ENCODE measurements at places on chromosomes 2 and 18.

- H3K27me3 ChIP-seq, result no peaks in the 10 kb centered on the region
- no peak for DNase-seq
- H3K36me3 ChIP-seq, result no peaks in the 10 kb centered on the region
Observed at GRCh38 chr2:203623661-203624060, 82.8 kb upstream of the CD28 start.

DNA sequence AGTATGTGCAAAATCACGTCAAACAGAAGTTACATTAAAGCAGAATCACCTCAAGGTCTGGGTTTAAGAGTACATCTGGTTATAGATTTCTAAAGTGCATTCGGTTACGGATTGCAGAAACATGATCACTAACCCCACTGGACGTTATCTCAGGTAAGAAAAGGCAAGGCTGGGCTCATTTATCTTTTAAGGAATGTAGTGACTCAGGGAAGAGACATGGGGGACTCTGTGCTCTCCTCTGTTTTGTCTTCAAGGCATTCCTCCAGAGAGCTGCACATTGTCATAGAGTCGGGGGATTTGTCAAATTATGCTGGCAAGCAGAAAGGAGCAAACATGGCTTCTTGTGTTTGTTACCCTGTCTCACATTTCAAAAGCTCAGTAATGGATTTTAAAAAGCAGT lies 14.3 kb downstream of the WDSUB1 start:
- no peaks in the 10 kb centered on the region for H3K27me3 ChIP-seq
- H3K4me1 ChIP-seq, result no peaks in the 10 kb centered on the region
- no peak overlapping the region for H3K4me3 ChIP-seq
- no peak overlapping the region for H3K27ac ChIP-seq
- H3K36me3 ChIP-seq, result no peaks in the 10 kb centered on the region
- DNase-seq, result no peak

DNA sequence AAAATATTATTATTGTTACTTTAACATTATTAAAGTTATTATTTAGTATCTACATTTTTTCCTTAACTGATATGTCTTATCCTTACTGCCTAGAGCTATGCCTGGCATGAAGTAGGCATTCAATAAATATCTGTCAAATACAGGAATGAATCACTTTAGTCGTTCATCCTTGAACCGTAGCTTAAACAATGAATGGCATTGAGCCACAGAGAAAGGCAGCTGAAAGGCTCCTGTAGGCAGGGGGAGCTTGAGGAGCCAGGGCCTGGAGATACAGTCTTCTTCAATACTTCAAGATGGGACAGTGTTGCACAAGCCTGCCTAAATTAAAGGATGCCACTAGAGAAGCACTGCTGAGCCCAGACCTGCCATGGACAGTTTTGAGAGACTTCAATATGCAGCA lies 22.5 kb downstream of the CYRIA start:
- H3K27me3 ChIP-seq, result no peaks in the 10 kb centered on the region
- H3K36me3 ChIP-seq, result no peaks in the 10 kb centered on the region
- no peaks in the 10 kb centered on the region for H3K4me1 ChIP-seq
- no peak for DNase-seq
- H3K4me3 ChIP-seq, result no peak overlapping the region
- no peak overlapping the region for H3K27ac ChIP-seq

DNA sequence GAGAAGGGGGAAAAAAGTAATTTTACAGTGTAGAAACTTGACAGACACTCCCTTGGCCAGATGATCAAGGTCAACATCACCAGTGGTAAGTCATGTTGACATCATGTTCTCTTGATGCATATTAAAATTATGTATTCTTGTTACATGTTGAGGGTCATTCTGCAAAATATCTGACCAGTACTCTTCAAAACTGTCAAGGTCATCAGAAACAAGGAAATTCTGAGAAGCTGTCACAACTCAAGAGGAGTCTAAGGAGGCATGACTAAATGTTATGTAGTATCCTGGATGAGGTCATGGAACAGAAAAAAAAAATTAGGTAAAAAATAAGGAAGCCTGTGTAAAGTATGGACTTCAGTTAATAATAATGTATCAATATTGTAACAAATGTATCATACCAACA lies 6.3 kb downstream of the SGPP2 start:
- no peaks in the 10 kb centered on the region for H3K36me3 ChIP-seq
- H3K27ac ChIP-seq, result no peak overlapping the region
- H3K4me3 ChIP-seq, result no peak overlapping the region
- H3K27me3 ChIP-seq, result peaks cover 60% of the 10 kb centered on the region
- no peaks in the 10 kb centered on the region for H3K4me1 ChIP-seq

DNA sequence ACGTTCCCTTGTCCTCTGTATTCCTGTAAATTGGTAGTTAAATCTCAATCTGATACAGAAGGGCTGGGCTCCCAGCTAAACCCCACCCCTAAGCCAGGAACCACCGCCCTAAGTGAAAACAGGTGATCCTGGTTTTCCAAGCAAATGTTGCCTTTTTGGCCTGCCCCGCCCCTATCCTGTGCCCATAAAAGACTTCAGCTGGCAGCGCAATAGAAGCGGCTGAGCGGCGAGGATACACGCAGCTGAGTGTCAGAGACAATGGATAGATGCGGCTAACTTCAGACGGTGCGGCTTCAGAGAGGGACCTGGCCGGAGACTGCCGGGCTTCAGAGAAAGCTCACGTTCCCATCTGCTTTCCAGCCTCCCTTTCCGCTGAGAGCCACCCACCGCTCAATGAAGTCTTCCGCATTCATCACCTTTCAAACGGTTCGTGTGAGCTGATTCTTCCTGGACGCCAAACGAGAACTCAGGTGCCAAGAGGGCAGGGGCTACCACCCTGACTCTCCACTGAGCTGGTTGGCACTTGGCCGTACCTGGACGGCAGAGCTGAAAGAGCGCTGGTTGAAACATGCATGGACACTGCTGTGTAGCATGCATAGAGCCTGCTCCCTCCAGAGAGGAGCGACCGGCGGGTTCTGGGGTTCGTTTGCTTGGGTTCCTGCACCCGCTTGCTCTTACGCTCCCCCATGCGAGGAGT lies 49.5 kb upstream of the POLE4 start:
- peak overlapping the region; percentile 7 for H3K4me3 ChIP-seq
- no peaks in the 10 kb centered on the region for H3K36me3 ChIP-seq
- no peak for DNase-seq
- 0 out of 2 replicates have a peak, but pooled peaks cover 2% of the 10 kb centered on the region for H3K27me3 ChIP-seq

- H3K36me3 ChIP-seq, result no peaks in the 10 kb centered on the region
- no peak overlapping the region for H3K4me3 ChIP-seq
- no peak for DNase-seq
Observed at GRCh38 chr2:31176742-31177141, 38.5 kb upstream of the GALNT14 start.

DNA sequence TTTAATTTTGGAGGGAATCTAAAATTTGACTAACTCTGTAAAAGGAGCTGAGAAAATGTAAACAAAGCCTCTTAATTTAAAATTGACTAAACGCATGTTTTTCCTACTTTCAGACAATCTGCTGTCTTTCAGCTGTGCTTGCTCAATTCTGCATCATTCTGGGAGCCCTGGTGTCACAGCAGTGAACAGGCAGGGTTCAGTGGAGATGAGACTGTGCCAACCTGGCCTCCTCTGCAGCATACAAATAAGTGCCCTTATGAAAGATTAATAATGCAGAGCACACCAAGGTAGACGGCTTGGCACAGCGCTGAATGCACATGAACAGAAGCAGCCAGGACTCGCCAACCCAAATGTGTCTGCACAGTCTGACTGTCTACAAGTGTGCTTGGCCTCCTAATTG lies 222.0 kb upstream of the CHAC2 start:
- H3K27ac ChIP-seq, result no peak overlapping the region
- DNase-seq, result no peak
- no peaks in the 10 kb centered on the region for H3K36me3 ChIP-seq
- H3K27me3 ChIP-seq, result no peaks in the 10 kb centered on the region
- H3K4me3 ChIP-seq, result no peak overlapping the region
- H3K4me1 ChIP-seq, result no peaks in the 10 kb centered on the region

GRCh38 chr2:168203762-168204693 lies 43.4 kb downstream of the STK39 start:
- H3K4me1 ChIP-seq, result peaks cover 4% of the 10 kb centered on the region
- DNase-seq, result peak; percentile 43
- no peak overlapping the region for H3K27ac ChIP-seq
- H3K36me3 ChIP-seq, result no peaks in the 10 kb centered on the region
- H3K27me3 ChIP-seq, result no peaks in the 10 kb centered on the region
- H3K4me3 ChIP-seq, result no peak overlapping the region

DNA sequence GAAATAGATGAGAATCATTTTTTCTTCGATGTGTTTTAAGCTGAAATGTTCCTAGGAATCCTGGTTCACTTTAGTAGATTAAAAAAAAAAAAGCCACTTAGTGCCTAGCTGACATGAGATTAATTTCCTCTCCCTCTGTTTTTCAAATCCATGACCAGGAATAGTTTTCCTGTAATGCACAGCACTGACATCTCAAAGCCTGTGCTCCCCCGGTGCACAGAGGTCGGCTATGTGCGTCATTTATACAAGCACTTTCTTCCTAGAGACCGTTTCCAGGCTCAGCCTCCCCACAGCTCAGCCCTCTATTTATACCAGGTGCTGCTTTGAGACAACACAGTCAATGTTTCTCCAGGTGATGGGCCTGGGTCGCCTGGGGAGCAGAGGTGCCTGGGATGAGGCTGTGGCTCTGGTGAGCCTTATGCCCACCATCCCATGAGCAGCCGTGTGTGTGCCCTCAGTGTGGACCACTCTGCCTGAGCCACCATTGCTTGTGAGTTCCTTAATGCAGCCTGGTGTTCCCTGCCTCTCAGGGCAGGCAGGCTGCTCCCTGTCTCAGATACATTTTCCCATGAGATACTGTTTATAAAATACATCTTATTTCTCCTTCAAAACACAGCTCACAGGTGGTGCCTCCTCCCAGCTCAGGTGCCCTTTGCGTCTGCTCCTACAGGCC lies 515.7 kb upstream of the HS6ST1 start:
- H3K27me3 ChIP-seq, result no peaks in the 10 kb centered on the region
- no peaks in the 10 kb centered on the region for H3K36me3 ChIP-seq
- no peak overlapping the region for H3K27ac ChIP-seq
- H3K4me3 ChIP-seq, result no peak overlapping the region
- no peak for DNase-seq
- H3K4me1 ChIP-seq, result no peaks in the 10 kb centered on the region

DNA sequence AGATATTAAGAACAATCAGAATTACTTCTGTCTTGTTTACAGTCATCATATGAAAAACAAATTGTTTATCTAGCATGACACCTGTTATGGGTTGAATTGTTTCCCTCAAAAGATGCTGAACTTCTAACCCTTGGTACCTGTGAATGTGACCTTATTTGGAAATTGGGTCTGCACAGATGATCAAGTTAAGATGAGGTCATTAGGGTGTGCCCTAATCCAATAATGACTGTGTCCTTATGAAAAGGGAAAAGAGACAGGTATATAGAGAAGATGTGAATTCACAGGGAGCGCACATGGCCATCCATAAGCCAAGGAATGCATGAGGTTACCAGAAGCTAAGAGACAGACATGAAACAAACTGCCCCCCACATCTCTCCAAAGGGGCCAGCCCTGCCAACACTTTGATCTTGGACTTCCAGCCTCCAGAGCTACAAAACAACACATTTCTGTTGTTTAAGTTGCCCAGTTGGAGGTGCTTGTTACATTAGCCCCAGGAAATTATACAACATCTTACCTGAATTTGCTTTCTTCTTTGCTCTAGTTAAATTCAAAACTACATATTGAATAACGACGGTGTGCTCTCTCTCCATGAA lies 2.3 kb upstream of the HPCAL1 start:
- no peak overlapping the region for H3K4me3 ChIP-seq
- H3K27me3 ChIP-seq, result peaks cover 22% of the 10 kb centered on the region
- DNase-seq, result no peak
- no peaks in the 10 kb centered on the region for H3K36me3 ChIP-seq
- H3K27ac ChIP-seq, result no peak overlapping the region

- no peak overlapping the region for H3K27ac ChIP-seq
- DNase-seq, result no peak
- peaks cover 5% of the 10 kb centered on the region for H3K4me1 ChIP-seq
- no peak overlapping the region for H3K4me3 ChIP-seq
- no peaks in the 10 kb centered on the region for H3K36me3 ChIP-seq
Observed at GRCh38 chr2:218289639-218290315, 2.5 kb downstream of the TMBIM1 start.

DNA sequence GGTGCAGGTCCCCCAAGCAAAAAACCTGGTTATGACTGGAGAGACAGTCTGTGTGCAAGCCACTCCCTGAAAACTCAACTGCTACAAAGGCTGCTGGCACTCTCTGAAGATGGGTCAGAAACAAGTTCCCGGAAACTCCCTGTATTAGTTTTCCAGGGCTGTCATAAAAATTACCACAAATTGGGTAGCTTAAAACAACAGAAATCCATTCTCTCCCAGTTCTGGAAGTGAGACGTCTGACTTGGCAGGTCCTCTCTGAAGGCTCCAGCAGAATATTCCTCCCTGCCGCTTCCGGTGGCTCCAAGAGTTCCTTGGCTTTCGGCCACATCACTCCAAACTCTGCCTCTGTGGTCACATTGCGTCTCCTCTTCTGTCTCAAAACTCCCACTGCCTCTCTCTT lies 30.1 kb upstream of the SERPINE2 start:
- H3K27me3 ChIP-seq, result no peaks in the 10 kb centered on the region
- H3K36me3 ChIP-seq, result no peaks in the 10 kb centered on the region
- H3K4me1 ChIP-seq, result no peaks in the 10 kb centered on the region

GRCh38 chr2:127400897-127401756 lies 13.4 kb upstream of the MAP3K2 start:
- peaks cover 3% of the 10 kb centered on the region for H3K4me1 ChIP-seq
- no peaks in the 10 kb centered on the region for H3K27me3 ChIP-seq
- H3K4me3 ChIP-seq, result no peak overlapping the region

DNA sequence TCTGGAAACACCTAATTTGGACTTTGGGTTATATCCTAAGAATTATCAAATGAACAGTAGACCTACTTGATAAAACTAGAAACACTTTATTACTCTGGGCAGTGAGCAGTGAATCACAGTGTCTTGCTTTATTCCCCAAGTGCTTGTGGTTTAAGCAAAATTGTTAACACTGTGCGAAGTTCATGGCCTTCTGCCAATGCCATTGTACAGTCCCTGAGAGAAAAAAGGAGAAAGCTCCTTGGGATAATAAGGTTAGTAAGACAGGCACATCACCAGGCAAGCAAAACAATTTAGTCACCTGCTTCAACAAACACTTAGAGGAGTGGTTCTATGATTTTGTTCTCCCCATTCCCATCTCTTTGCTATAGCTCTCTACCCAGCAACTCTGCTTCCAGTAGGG lies 39.8 kb downstream of the ADCYAP1 start:
- no peaks in the 10 kb centered on the region for H3K27me3 ChIP-seq
- no peaks in the 10 kb centered on the region for H3K36me3 ChIP-seq
- H3K4me3 ChIP-seq, result no peak overlapping the region
